GM04503 (cell line): ENCODE measurements at places on chromosomes 2 and 18.

- no peak for DNase-seq
Observed at GRCh38 chr18:22703883-22704585, 229.1 kb upstream of the RBBP8 start.

DNA sequence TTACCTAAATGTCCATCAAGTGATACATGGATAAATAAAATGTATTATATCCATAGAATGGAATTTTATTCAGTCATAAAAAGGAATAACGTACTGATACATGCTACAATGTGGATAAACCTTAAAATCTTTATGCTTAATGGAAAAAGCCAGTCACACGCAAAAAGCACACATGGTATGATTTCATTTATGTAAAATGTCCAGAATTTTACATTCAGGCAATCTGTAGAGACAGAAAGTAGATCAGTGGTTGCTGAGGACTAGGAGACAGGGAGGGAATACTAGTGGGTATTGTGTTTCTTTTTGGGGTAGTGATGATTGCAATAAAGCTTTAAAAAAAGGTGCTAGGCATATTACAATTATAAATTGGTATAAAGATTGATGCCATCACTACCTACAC lies 30.7 kb upstream of the CD302 start:
- DNase-seq, result no peak

GRCh38 chr2:73252238-73253027 lies 18.3 kb downstream of the CCT7 start:
- DNase-seq, result no peak

DNA sequence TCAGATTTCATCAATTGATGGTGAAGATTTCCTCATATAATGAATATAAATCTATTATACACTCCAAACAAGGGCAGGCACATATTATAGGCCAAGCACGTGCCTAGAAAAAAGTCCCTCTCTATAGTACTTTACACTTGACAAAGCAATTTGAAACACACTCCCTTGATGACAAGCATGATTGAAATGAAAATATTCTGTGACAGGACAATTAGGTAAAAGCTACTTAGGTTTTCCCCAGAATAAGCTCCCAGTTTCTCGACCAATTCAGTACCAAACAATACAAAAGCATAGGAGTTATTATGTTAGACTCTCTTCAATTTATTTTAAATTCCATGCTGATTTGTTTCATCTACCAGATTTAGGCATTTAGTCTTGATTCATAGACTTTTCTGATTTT lies 47.7 kb downstream of the CCDC68 start:
- no peak for DNase-seq

DNA sequence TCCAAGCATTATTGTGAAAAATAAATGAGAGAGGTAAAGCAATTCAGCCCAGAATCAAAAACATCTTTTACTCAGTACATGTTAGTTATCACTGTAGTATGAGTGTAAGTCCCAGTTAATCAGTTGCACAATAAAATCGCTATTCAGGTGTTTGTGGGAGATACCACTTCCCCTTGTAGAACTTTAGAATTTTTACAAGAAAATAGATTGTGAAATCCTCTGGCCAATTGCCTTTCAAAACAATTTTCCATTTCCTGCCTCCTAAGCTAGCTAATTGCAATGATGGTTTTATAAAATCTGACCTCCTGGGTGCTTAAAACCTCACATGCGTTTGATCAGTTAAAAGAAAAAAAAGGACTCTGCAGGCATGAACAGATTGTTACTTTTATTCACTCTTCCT lies 332.5 kb downstream of the PID1 start:
- no peak for DNase-seq

GRCh38 chr2:189425676-189426075 lies 15.6 kb upstream of the WDR75 start:
- DNase-seq, result no peak

- DNase-seq, result no peak
Observed at GRCh38 chr2:120346667-120347358, 877 bp downstream of the INHBB start.

DNA sequence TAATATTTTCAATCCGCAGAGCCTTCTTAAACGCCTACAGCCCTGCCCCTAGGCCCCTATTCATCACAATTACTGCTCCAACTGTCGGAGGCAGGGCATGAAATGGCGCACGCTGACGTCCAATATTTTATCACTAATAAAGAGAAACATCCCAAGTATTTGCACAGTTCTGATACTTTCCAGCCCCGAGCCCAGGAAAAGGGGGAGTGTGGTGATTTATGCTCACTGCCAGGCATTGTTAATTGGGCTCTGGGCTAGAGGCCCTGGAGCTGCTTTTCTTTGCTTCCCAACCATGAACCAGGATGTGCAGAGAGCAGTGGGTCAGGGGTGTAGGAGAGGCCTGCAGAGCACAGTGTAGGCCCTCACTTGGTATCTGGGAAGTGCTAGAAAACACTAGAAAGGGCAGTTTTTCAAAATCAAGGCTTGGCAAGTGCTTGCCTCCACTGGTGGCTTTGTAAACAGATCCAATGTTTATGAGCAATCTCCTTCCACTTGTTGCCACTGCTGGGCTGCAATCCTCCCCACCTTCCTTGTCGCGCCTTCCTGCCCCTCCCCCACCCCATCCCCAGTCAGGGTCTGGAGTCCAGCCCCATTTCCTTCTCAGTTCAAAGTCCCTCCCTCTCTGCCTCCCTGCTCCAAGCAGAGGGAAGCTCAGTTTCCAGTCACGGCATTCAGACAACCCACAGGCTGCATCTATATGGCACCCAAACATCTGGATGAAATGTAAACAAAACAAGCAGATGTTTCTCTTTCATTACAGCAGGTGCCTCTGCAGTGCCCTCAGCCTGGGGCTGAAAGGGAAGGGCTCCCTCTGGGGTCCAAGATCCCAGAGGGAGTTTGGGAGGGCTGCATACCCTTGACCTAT lies 83.9 kb upstream of the PKDCC start:
- peak; percentile 34 for DNase-seq

DNA sequence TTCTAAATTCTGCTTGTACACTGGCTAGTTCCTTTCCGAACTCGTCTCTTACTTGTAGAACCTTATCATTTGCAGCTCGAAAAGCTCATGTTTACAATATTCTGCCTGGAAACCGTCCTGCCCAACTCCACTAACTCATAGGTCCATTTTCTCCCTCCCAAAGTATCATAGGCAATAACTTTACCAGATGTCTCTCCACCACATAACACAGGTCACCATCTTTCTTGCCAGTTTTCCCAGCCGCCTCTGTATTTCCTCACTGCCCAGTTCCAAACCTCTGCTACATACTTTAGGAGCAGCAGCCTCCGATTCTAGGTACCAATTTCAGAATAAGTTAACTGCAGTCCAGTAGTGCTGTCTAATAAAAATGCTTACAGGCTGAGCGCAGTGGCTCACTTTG lies 259.5 kb downstream of the GLI2 start:
- DNase-seq, result no peak

- peak; percentile 28 for DNase-seq
Observed at GRCh38 chr2:217868911-217869334, 133.9 kb downstream of the TNS1 start.

GRCh38 chr2:86807468-86808275 lies 17.0 kb upstream of the CD8A start:
- no peak for DNase-seq

- DNase-seq, result no peak
Observed at GRCh38 chr2:191039616-191040015, 25.6 kb upstream of the STAT1 start.

GRCh38 chr18:42330296-42330695 lies 375.3 kb downstream of the PIK3C3 start:
- no peak for DNase-seq

DNA sequence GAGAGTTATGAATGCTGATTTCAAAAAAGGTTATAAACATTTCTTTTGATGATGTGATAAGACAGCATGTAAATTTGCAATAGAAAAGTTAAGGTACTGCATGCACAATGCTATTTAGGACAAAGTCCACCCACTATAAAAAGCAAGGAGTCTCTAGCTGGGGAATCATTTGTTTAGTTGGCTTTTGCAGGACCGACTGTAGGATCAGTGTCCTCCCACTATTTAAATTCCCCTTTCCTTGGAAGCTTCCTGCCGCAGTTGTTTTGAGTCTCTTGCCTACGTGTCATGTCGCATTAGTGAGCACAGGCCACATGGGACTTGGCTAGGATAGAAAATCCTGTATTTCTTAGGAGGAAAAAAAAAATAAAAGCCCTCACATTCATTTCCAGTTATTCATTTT lies 13.1 kb downstream of the QPCT start:
- no peak for DNase-seq

GRCh38 chr2:118593257-118593656 lies 254.2 kb downstream of the EN1 start:
- no peak for DNase-seq

- DNase-seq, result no peak
Observed at GRCh38 chr2:117674172-117674571, 140.3 kb upstream of the DDX18 start.
